ENCODE measurements at places on chromosomes 6 and 20.
A peak's percentile ranks its signal among the peaks of the same experiment; 100 is the strongest.

- DNase-seq = no peak
Measured at GRCh38 chr20:1684872-1685271, 27.3 kb upstream of the SIRPG start.

GRCh38 chr20:50887576-50887975 lies 43.7 kb downstream of the ADNP start:
- DNase-seq = no peak

GRCh38 chr20:17836303-17836861 lies 132.2 kb downstream of the SNX5 start:
- no peak for DNase-seq

- no peak for DNase-seq
Measured at GRCh38 chr20:38161412-38161774, 3.7 kb downstream of the TGM2 start.

- no peak for DNase-seq
Measured at GRCh38 chr20:50403565-50404418, 106.4 kb upstream of the PTPN1 start.

DNA sequence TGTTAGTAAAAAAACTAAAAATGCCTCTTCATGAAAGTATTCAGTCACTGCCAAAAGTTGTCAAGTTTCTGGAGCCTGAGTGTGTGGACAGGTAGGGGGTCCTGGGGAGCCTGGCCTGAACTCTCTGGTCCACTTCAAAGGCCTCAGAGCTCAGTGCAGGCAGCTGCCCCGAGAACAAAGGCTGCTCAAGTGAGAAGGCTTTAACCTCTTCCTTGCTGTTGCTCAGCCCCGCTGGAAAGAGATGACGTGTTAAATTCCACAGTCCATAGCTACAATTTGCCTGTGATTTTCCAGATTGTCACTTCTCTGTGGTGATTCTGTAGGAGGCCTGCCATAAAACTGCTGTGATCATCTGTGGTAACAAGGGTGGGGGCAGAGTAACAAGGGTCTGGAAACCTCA lies 96.9 kb downstream of the FAM120B start:
- DNase-seq = no peak

DNA sequence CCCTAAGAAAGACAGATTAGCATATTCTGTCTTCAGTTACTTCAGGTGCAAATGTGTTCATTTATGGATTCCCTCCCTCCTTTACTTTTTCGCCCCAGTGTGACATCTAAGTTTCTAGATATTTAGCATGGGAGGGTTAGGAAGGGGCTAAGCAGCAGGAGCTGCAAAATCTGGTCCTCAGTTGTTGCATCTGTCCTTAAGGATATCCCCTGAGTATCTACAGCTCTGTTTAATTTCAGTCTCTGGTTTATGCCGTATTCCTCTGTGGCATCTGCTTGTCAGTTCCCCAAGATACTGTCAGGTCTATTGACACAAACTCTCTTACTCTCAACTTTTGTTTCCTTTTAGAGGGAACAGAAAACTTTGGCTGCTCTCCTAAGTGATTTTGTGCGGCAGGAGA lies 754.6 kb upstream of the MAP3K7 start:
- no peak for DNase-seq

- no peak for DNase-seq
Measured at GRCh38 chr6:108921547-108922361, 73.5 kb downstream of the ARMC2 start.

DNA sequence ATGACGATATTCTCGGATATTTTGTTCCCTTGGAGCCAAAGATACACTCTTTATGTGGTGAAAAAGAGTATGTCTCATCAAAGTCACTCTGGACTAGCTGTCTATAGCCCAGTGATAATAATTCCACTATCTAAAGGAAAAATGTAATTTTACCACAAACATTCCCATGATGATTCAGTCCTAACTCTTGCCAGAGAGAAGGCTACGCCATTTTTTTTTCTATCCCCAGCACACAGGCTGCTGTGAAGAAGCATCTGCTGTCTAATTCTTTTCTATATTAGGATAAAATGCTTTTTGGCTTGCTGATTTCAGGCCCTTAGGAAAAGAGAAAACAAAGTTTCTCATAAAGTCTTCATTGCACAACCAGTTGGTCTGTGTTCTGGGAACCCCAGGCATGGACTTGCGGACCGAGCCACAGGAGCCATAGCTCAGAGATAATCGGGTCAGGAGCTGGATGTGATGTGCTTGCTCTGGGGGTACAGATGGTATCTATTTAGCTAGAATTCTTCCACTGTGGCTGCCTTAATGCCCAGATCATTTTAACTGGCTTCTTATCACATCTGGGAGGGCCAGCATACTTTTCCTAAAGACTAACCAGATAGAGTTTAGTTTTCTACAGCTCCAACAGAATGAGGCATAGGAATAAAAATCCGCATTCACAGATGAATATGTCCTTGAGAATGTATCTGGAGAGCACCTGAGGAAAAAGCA lies 683.7 kb upstream of the ID4 start:
- DNase-seq = no peak

DNA sequence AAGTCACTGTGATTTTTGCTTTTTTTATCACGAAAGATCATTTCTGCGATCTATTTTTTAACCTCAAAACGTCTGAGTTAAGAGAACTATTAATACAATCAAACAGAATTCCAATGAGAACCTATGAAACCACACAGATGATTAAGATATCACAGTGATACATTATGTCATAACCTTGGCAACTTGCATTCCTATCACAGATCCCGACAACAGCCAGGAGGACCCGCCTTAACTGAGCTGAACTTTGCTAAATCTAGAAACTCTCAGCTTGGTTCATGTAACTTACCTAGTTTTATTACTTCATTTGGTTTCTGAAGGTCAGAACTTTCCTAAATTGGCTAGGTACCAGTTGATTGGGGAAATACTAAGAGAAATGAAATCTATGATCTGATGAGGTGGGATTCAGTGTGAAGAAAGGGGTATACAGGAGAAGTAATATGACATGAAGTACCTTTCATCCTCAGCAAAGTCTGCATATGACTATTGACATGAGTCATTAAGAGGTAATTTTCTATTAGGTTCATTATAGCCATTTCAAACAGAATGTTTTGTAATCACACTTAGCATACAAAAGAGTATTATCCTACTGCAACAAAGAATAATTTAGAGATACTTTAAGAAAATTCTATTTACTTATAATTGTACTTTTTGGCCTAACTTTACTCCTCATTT lies 11.2 kb downstream of the LYRM4 start:
- DNase-seq = no peak

- DNase-seq = peak; percentile 10
Measured at GRCh38 chr6:148682990-148683389, 63.8 kb upstream of the UST start.

- no peak for DNase-seq
Measured at GRCh38 chr6:44629636-44630035, 242.1 kb downstream of the CDC5L start.

DNA sequence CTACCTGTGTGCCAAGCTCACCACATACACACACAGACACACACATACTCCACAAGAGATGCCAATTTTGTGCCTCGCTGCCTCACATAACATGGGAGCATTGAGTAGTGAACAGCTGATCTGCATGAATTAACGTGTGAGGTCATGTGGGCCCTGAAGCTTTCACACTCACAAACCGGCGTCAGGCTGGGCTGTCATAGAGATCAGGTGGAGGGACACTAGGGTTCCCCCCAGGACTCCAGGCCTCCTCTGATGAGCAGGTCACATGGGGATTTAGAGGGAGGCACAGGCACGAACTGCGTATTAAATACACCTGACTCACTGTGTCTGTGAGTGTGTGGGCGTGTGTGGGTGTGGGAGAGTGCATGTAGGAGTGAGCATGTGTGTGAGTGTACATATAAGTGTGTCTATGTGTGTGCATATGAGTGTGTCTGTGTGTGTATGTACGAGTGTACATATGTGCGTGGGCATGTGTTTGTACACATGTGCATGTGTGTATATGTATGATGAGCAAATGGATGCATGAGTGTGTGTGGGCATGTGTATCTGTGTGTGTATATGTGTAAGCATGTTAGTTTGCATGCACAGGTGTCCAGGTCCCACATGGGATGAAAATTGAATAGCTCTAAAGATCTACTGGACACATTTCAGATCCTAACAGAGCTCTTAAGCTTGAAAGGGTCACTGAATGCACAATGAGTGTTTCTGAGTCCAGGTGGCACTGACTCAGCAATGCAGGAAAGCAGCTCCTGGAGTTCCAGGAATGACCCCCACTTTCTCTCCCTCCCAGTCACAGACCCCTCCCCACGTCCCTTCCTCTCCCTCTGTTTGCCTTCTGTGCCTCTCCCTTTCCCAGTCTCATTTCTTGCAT lies 336.6 kb downstream of the PREX1 start:
- DNase-seq = no peak

DNA sequence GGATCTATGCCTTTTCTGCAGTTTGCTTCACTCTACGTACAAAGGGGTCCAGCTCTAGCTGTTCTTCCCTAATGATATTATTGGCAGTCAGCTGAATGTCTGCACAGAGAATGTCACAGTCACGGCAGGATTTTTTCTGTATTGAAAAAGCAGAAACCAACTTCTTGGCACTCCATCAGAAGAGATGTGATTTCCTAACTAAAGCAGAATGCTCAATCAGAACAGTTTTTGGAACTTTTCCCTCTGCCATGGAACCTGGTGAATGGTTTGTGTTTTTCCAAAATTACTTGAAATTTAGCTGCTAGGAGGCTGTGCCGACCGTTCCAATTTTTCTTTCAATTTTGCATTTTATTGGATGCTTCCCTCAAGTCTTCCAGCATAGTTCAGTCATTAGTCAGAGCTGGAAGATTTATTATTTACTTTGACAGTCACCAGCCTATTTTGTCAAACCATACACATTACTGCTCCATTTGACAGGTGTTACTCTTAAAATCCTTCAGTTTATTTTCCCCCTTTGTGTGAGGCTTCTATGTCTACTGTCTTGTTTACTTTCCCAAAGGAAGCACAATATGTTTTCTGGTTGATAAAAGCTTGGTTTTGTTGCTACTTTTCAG lies 259.6 kb upstream of the EPHA7 start:
- no peak for DNase-seq

DNA sequence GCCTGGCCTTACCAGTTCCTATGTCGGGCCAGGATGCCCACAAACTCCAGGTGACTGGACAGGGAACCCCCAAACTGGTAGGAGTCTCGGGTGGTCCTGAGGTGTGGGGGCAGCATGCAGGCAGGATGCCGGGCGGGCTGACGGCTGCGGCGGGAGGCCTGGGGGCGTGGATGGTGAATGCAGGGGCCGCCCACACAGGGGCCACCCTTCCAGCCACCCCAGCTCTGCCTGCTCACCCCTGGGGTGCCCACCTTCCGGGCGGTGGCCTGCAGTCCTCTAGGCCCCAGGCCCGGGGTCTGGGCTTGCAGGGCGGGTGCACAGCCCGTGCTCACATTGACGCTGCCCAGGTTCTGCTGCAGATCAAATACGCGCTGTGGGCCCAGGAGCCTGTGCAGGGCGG lies 8.4 kb downstream of the ADRM1 start:
- no peak for DNase-seq

DNA sequence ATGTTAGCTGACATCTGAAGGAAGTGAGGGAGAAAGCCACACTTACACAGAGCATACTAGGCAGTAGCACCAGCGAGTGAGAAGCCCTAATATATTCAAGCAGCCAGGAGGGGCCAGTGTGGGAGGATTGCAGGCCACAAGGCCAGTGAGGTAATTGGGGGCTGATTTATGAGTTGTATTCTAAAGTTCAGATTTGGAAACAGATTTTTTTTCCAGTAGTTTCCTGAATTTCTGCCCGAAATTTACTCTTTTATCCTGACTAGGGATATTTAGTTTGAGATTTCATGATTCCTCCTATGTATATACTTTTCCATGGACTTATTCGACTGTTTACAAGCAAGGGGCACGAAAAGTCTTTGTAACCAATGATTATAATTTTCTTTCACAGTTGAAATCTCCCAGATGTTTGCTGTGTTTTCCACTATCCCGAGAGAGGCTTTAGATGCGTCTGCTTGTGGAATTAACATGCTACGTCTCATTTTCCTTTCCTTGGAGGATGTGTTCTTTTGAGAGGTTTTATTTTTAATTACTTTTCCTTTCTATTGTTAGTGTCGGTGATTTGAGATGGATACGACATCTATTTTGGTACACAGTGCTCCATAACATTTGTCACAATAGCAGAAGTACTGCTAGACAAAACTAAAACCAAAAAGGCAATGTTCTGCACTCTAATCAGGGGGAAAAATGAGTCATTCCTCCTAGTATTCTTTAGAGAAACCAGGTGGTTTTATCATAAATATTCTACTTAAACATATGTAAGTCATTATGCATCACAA lies 356.3 kb upstream of the HSF2 start:
- DNase-seq = no peak

DNA sequence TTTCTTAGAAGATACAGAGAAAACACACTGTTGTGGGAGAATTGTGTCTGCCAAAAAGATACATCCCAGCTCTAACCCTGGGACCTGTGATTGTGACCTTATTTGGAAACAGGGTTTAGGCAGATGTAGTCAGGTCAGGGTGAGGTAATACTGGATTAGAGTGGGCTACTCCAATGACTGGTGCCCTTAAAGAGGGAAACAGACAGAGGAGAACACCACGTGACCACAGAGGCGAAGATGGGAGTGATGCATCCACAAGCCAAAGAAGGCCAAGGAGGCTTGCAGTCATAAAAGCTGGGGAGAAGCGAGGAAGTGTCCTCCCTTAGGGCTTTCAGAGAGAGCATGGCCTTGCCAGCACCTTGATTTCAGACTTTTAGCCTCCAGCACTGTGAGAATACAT lies 35.6 kb downstream of the SLC52A3 start:
- no peak for DNase-seq

DNA sequence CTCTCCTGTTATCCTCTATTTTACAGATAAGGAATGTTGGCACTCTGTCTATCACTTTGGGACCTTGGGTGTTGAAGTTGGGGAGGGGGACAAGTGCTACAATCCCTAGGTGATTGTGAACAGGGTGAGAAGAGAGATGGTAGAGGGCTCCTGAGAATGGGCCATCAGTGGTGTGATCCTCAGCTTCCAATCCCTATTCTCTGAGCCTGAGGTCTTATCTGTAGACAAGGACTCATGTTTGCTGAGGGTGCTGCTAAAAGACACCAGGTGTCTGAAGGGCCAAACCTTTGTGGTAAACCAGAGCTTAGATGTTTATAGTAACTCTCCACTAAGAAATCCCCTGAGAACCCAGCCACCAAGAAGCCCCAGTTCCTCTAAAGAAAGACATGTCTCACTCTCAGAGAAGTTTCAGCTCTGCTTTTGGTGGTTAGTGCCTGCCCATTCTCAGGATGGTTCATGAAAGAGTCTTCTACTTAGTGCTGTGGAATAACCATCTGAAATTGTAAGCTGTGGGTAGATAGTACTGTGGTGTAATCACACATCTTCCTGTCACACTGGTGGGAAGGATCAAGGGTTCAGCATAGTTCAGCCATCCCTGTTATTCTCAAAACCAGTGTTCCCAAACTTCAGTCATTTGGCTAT lies 58.2 kb upstream of the IL20RA start:
- peak; percentile 26 for DNase-seq
